ENCODE measurements at places on chromosomes 6 and 20.

- DNase-seq, result no peak
These were observed 175.5 kb downstream of the MYLK4 start for GRCh38 chr6:2575236-2575635.

DNA sequence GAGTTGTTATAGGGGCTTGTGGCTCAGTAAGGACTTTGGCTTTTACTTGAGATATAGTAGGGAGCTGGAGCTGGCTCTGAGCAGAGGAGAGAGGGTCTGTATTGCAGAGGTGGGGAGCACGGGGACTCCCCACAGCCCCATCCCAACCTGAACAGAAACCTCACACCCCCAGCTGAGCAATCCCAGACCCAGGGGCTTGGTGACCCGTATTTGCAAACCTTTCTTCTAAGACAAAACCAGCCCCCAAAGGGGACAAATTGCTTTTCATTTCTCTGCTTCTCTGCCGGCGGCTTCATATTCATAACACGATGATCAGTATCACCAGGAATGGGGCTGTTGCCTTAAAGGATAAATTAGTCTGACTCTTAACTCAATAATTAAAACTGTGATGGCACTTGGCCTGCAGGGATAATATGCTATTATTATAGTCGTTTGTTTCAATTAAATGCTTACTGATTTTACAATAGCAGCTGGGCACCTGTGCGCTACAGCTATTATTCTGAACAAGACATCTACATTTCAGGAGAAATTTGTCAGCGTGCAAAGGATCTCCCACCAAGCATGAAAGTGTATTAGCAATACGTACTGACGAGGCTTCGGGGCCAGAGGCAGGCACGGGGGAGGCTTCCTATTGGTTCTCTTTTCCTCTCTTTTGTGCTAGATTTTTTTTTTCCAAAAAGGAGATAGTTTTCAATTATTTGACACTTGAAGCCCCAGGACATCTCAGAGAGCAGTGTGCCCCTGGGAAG, 118.1 kb downstream of the TOX2 start:
- no peak for DNase-seq

GRCh38 chr6:13290335-13290734, 38.0 kb downstream of the TBC1D7 start:
- no peak for DNase-seq

DNA sequence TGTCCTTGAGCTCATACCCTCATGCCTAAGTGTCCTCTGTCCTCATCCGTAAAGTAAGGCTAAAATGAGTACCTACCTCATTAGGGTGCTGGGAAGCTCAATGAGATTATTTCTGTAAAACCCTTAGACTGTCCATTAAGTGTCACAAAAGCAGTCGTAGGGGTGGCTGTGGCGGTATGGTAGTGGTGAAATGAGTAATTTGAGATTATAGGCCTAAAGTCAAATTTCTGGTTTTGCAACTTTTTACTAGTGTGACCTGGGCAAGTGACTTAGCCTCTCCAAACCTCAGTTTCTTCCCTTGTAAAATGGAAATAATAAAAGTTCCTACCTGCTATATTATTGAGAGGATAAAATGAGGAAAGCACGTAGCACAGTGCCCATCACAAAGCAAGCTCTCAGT, 148.2 kb upstream of the AKAP12 start:
- no peak for DNase-seq

GRCh38 chr20:53933232-53933846, 137.1 kb downstream of the BCAS1 start:
- no peak for DNase-seq

- peak; percentile 22 for DNase-seq
These were observed 585 bp downstream of the PIM1 start for GRCh38 chr6:37170273-37171200.

DNA sequence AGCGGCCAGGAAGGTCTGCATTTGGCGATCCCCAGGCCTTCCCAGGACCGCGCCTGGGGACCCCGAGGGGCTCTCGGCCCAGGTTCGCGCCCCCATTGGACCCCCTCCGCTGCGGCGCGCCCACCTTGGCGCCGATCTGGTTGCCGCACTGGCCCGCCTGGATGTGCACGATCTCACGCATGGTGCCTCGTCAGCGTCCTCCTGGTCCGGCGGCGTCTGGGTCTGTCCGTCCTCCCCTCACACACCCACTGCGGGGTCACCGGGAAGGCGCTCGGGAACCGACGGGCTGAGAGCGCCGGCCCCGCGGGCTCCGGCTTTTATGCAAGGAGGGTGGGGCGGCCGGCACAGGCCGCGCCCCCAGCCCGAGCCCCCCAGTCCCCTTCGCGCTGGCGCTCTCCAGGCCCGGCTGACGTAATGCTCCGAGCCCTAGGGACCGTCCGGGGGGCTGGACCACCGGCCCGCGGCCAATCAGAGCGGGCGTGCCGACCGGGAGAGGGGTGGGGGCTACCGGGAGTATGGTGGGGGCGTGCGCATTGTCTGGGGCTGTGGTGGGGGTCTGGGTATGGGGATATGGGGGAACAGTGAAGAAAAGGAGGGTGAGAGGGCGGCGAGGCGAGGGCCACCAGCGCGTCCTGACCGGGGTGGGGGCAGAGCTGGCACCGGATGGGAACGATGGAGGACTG, at the start of gene TUBB2B:
TSS of gene TUBB2B (minus strand) at position 291 of the 683 bp plus-strand sequence. CDS start at position 181, 110 bp downstream.
- DNase-seq, result peak; percentile 97

- DNase-seq, result no peak
These were observed 36.1 kb downstream of the FGD2 start for GRCh38 chr6:37041521-37041920.

DNA sequence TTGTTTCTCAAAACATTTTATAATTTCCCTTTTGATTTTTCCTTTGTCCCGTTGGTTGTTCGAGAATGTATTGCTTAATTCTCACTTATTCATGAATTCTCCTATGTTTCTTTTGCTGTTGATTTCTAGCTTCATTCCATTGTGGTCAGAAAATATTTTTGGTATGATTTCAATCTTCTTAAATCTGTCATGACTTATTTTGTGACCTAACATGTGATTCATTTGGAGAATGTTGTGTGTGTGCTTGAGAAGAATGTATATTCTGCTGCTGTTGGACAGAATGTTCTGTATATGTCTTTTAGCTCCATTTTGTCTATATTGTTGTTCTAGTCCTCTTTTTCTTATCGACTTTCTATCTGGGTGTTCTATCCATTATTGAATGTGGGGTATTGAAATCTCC, 286.2 kb upstream of the RNF217 start:
- no peak for DNase-seq

- no peak for DNase-seq
These were observed 17.7 kb downstream of the GTF2H5 start for GRCh38 chr6:158185729-158186456.

GRCh38 chr6:110874880-110875547, 429 bp downstream of the AMD1 start:
- DNase-seq, result peak; percentile 54

GRCh38 chr6:170024940-170025339, 265.9 kb downstream of the DLL1 start:
- no peak for DNase-seq

GRCh38 chr6:127341471-127342202, 1.8 kb downstream of the ECHDC1 start:
- no peak for DNase-seq

DNA sequence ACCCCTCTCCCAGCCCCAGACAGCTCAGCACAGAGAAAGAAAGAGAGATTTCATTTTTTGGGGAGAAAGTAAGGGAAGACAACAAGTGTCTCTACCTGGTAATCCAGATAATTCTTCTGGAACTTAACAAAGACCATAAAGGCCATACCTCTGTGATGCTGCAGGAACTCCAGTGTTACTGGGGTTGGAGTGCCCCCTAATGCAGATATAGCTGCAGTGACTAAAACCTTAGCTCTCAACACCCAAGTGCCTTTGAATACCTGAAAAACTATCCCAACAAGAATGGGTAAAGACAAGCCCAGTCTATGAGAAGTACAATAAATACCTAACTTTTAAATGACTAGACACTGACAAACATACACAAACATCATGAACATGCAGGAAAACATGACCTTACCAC, 365.3 kb upstream of the PTCHD4 start:
- no peak for DNase-seq
